Stimulated activated CD4-positive, alpha-beta T cell treated with anti-CD3 and anti-CD28 coated beads, Interleukin-15, amount 100 ng/mL, for 48 hours (primary cell): ENCODE measurements at places on chromosomes 7 and 10.

DNA sequence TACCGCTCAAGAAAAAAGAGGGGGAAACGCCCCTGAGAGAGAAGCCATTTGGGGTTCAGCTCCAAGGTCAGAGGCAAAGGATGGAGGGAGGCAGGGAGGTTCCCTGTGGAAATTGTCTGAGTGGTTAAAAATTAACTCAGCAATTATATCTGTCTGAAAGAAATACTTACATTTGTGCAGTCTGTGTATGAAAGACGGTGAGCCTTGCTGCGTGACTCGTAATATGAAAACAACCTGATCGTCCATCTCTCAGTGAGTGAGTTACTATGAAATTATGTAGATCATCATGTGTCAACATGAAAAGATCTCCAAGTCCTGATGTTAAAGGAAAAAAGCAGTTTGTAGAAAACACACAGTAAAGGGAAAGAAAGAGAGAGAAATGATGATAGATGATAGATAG, 67.2 kb upstream of the FAM204A start:
- DNase-seq: no peak

DNA sequence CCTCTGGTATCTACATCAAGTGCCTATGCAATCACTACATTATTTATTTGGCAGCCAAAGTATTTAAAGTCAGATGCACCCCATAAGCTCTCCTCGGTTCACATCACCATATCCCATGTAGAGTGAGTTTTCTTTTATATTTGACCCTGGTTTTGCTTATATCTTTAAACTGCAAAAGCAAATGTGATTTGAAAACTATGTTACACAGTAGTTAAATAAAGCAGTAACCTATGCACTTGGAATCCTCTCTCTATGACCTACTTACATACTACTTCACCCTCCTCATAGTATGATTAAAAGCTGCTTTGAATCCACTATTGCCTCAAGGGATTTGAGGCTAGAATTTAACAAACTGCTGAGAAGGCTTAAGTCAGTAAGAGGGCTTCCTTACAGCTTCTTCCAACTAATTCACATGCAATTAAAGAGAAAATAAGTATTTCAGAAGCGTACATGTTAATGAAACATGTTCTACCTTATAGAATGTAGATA, 2.2 kb upstream of the CELF2 start:
- no peak for DNase-seq

DNA sequence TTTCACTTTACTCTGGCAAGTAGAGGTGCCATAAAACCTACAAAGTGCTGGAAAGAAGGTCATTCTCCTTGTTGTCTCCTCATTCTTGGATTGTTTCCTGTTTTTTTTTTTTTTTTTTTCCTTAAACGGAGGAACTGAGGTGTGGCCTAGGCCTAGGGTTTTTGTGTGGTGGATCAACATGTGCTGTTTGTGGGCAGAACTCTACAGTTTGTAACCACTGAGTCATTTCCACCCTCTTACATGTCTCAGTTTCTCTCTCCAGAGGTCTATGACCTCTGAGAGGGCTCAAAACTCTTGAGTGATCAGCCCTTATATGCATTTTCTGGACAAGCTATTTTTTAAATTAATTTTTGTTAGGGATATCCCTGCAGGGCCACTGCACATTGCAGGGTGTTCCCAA, 296.0 kb downstream of the PPP1R3A start:
- DNase-seq: no peak

GRCh38 chr10:98252464-98252863, 15.5 kb downstream of the LOXL4 start:
- no peak for DNase-seq

DNA sequence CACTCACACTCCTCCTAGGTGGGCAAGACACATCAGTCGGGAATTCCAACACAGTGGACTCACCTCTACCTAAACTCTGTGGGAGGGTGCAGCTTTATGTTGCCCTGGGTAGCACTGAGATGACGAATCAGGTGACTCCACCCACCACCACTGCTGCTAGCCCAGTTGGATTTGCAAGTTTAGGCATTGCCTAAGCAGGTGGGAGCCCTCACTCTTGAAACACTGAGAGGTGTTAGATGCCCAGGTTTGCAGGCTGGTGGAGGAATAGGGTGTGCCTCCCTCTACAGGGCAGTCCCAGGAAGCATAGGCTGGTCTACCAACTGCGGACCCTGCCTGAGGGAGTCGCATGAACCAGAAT, 708.9 kb downstream of the POM121L12 start:
- no peak for DNase-seq

DNA sequence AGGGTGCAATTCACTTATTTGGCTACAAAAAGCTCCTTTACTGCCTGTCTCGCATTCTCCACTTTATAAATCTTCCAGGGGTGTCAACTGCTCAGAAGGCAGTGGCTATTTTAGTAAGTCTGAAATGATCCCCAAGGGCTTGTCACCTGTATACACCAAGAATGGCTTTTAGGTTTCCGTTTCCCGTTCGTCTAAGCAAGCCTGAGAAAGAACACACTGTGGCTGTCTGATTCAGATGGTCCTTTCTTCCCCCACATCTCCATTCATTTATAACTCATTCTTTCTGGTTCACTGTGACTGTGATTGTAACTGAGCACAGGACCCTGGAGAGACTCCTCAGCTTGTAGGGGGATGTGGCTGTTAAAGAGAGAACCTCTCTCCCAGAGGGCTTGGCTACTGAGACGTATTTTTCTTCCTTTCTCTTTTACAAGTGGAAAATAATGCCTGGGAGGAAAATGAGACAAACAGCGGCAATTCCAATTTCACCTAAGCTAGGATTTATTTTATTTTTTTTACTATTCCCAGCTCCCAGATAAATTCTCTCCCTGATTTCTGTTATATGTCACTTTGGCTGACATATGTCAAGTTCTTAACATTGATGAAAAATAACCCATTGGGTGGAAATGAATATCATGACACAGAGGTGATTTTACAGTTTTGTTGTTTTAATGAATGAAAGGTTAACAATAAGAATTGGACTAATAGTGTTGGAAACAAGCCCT, 129.3 kb downstream of the FAM107B start:
- DNase-seq: no peak

- DNase-seq: no peak
These were observed 88.6 kb downstream of the SPAG6 start for GRCh38 chr10:22433875-22434274.

DNA sequence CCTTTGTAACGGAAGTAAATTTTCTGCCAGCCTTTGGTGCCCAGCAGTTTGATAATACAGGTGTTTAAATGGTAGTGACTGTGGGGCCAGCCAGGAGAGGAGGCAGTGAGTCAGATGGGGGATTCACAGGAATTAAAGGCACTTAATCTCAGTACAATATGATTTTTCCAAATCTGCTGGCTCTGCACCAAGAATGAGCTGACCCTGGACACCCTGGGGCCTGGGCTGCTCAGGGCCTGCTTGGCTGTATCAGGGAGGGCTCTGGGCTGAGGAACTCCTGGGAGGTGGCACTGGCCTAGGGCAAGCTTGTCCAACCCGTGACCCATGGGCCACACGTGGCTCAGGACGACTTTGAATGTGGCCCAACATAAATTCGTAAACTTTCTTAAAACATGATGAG, 104.1 kb downstream of the ZMIZ1 start:
- DNase-seq: no peak

- DNase-seq: no peak
These were observed 319.9 kb downstream of the BMPER start for GRCh38 chr7:34225193-34225592.

DNA sequence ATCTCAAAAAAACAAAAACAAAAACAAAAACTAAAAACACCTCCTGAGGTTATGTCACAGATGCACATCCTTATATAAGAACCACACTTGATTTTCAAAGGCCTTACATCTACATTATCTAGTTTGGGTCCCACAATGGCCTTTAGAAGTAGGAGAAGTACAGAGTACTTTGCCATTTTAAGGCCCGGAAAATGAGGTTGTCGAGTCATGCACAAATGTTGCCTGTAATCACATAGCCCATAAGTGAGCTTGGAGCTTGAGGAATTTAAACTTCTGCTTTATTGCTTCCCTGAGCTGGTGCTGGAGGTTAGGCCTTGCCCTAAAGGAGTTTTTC, 9.7 kb upstream of the MKRN1 start:
- DNase-seq: no peak

GRCh38 chr10:118983263-118983662, 46.3 kb upstream of the NANOS1 start:
- DNase-seq: no peak

GRCh38 chr10:74824900-74825370, 1.5 kb upstream of the KAT6B start:
- peak; percentile 20 for DNase-seq

DNA sequence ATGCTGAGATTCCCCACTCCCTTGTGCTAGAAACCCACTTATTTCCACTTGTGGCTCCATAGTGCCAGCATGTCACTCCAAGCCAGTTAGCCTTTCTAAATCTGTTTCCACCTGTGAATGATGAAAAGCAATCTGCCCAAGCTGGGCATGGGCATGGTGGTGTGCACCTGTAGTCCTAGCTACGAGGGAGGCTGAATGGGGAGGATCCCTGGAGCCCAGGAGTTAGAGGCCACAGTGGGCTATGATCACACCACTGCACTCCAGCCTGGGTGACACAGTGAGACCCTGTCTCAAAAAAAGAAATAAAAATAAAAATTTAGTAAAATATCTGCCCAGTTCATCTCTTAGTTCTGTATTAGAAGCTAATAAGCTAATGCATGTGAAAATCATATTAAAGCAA, 5.0 kb upstream of the PTF1A start:
- DNase-seq: no peak

GRCh38 chr10:27819781-27820531, 74.3 kb upstream of the MKX start:
- no peak for DNase-seq

- no peak for DNase-seq
These were observed 4.2 kb upstream of the AOC1 start for GRCh38 chr7:150848111-150848510.

GRCh38 chr10:34134602-34135001, 680.5 kb downstream of the PARD3 start:
- no peak for DNase-seq

GRCh38 chr7:149723795-149724495, 49.4 kb downstream of the ZNF467 start:
- DNase-seq: no peak

DNA sequence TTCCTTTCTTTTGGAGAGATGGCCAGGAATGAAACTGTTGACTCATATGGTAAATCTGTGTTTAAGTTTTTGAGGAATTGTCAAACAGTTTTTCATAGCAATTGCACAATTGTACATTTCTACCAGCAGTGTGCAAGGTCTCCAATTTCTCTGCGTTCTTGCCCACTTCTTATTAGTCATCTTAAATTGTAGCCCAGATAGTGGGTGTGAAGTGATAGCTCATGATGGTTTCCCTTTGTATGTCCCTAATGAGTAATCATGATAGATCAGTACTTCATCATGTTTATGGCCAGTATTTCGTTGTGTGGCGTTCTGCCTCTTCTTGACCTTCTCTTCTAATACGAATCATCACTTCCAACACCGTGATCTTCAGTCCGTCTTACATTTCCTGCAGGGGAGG, 136.3 kb downstream of the DOCK1 start:
- no peak for DNase-seq

DNA sequence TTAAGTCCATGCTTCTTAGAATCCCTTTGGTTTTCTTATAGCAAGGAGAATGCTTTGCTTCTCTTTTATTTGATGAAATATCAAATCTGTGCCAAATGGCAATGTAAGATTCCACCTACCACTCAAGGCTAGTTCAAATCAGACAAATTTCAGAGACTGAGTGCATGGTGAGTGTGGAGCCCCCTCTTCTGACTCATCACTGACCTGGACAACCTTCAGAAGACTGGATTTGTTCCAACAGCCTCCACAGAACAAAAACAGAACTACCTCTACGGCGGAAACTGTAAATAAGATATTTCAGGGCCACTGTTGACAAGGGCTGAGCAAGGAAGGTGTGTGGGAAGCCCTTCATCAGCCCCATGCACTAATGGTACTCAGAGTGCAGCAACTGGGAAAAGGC, 21.1 kb downstream of the NCAPG2 start:
- DNase-seq: no peak

GRCh38 chr10:79220307-79220706, 127.0 kb upstream of the PPIF start:
- DNase-seq: no peak

- DNase-seq: no peak
These were observed 26.7 kb upstream of the CDCA7L start for GRCh38 chr7:21972397-21972784.

DNA sequence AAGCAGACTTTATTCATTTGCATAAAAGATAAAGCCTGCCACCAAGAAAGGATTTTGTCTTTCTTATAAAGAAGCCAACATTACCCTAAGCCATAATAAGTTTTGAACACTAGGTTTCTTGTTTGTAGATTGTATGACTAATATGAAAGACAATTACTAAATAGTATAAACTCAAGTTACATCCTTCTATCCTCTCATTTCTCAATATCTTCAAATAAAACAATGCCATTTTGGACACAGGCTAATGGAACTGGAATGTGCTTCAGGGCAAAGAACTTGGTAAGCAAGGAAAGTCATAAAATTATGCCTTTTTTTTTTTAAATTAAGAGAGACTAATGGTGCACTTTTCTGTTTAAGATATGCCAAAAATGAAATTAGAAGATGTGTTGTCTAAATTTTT, 137.7 kb downstream of the DKK1 start:
- DNase-seq: no peak

- no peak for DNase-seq
These were observed 115.7 kb downstream of the MAD1L1 start for GRCh38 chr7:2116989-2117591.

GRCh38 chr7:98303906-98304305, 22.4 kb downstream of the BRI3 start:
- no peak for DNase-seq

- no peak for DNase-seq
These were observed 44.3 kb downstream of the MSRB2 start for GRCh38 chr10:23139677-23140076.

DNA sequence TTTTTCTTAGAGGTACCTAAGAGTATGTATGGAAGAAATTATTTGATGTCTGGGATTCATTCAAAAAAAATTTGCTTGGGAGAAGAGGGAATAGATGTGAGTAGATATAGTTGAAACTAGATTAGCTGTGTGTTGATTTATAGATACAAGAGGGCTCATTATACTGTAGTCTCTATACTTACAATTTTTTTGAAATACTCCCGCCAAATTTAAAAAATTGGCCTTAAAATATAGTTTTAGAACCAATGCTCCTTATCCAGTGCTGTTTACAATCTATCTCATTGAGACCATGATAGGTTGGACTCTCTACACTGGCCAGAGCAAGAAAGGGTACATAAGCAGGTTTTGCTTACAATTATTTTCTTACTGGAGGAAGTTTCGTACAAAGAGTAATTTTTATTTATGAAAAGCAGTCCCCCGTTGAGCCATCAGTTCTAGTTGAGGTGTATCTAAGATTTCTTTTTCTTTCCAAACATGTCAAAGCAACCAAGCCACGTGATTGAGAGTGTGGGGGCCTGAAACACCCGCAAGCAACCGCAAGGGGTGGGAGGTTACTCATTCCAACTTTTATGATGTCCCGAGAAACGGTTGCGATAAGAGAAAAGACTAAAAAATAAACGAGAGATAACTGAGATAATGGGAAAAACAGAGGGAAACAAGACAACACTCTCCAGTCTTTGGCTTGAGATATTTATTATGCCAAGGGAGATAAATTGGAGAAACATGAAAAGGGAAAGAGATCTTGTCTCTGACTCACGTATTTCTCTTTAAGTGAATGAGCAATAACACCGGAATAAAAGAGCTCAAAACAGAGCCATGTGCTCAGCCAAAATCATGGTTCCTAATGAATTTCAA, 729.2 kb downstream of the LRMDA start:
- no peak for DNase-seq

- no peak for DNase-seq
These were observed 5.3 kb upstream of the COMMD3 start for GRCh38 chr10:22310928-22311327.
